ENCODE measurements at places on chromosomes 16 and 17.

- no peak for DNase-seq
Observed at GRCh38 chr17:44191941-44192496, 5.2 kb downstream of the TMUB2 start.

DNA sequence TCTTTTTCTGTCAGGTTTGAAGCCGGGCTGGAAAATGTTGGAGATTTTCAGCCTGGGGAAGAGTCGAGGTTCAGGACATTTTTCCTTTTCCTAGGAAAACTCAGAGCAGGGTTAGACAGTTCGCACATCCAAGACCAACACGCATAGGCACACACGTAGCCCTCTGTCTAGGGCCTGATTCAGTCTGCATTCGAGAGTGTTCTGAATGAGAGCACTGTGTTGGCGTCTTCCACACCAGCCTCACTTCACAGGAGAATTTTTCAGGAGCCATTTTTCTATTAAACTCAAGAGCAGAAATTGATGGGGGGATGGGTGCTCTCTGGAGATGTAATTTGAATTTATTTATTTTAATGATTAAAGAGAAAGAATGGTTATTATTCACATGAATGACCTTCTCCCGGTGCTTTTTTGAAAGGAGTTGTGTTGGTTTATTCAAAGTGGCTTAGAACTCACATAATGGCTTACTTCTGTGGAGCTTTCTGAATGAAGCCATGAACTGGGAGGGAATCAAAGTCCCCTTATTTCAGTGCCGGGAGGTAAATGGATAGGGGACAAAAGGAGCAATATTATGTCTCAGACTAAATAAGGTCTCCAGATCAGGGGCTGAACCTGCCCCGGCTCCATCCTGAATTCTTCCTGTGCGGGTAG, 194.3 kb downstream of the CCDC182 start:
- DNase-seq, result no peak

- DNase-seq, result no peak
Observed at GRCh38 chr17:68567035-68567434, 34.1 kb downstream of the FAM20A start.

DNA sequence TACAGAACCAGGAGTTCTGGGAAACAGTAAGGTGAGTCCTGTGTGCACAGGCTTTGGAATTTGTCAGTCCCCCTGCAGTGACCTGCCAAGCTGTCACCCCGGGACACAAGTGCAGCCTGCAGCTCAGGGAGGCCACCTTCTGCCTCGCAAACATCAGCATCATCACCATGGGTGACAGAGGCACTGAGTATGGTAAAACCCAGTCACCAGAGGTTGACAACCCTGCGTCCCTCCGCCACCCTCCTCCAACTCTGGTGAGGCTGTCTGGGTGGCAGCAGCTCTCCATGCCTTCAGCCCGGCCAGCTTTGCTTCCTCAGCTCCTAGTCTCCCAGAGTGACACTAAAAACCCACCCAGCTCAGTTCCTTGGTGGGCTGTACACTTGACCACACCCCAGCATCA, 221.0 kb downstream of the CPPED1 start:
- DNase-seq, result peak; percentile 73

DNA sequence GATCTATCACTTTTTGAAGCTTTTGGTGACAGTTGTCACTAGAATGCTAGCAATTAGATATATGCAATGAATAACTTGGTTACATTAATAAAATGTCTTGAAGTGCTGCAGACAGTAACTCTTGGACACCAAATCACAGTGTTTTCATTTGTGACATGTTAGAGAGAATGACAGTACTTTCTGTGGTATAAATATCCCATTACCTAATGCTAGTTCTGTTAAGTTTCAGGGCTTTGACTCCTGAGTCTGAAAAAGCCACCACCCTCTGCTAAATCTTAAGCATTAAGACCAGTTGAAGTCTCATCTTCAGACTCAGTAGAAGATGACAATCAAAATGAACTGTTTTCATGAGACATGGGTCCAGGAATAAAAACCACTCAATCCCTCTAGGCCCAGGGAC, 10.6 kb upstream of the CPHXL2 start:
- no peak for DNase-seq

DNA sequence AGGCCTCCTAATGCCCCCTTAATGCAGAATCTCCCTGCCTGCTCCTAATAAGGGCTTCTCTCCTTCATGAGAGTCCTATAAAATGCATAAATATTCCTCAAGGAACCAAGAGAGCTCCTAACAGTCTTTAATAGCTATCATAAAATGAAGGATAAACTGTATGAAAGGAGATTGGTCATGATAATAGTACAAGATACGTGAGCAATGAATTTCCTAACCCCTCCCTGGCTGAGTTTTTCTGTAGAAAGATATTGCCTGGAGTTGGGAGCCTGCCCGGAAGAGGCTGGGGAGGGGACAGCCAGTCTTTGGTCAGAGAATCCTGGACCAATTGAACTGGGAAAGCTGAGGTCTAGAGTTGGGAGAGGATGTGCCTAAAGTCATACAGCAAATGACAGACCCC, 321.9 kb upstream of the CDH5 start:
- DNase-seq, result no peak

DNA sequence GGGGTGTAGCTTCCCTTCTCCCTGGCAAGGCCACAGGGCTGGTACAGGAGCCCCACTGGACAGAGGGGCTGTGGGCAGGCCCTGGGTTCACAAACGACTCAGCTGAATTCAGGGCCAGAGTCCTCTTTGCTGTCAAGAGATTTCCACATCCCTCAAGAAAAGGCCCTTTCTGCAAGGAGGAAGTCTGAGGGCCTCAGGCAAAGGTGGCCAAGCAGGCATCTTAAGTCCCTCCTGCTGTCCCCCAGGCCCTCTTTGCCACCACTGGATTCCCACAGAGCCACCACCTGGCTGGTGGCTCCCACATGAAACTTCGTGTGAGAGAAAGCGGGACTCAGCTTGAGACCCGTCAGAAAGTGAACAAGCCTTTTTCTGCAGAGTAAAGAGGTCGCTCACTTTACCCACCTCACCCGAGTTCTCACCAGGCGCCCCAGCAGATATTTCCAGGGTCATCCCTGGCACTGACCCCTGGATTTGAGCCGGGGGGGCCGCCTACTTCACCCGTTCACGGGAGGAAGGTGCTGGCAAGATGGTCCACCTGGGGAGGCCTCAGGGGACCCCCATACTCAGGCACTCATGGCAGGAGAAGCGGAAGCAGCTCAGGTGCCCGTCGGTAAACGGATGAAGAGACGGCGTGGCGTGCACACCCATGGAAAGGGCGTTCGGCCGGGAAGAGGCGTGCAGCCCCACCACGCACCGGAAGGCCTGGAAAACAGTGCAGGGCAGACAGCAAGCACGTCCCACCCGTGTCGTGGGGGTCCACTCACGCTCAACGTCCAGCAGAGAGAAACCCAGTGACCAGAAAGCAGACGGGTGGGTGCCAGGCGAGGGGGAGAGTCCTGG, 3.6 kb downstream of the RNF166 start:
- DNase-seq, result no peak

GRCh38 chr16:1494711-1495110, 1.6 kb downstream of the TELO2 start:
- peak; percentile 52 for DNase-seq

GRCh38 chr16:69938981-69939820, 11.9 kb upstream of the CLEC18A start:
- no peak for DNase-seq

Data from aorta (tissue), 5 donors.